ENCODE measurements at places on chromosomes 7 and 10. TPM values are rescaled to one million over a fixed set of nuclear protein-coding genes. Genes with fewer than 3 reads are reported as not detected.

- DNase-seq: no peak
Observed at GRCh38 chr10:103681617-103682399, 173.6 kb downstream of the SH3PXD2A start.

DNA sequence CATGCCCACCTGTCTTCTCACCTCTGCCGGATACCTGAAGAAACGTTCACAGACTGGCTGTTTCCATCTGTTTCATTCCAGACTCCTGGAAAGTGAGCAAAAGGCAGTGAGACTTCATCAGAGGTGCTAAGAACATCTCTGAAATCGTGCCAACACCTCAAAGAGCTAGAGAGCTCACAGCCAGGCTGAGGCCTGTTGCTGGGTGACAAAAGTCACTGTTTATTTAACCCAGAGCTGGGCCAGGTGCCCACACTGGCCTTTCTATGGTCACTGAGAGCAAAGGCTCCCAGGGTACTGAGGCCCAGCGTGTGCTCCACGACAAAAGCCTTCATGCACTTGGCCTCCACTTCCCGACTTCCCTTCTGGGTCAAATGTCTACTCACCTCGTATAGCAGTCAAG, 3.7 kb upstream of the NANOS1 start:
- no peak for DNase-seq

- DNase-seq: peak; percentile 35
Observed at GRCh38 chr10:99731306-99732032, 458 bp downstream of the COX15 start.

The COX19 gene
- total RNA-seq: 13.0 TPM

- DNase-seq: peak; percentile 94
Observed at GRCh38 chr7:138125598-138126111, 49.4 kb downstream of the AKR1D1 start.

GRCh38 chr10:16933783-16934182, 116.6 kb upstream of the RSU1 start:
- no peak for DNase-seq

The CAV2 gene
- 67.3 TPM for total RNA-seq
